ENCODE measurements at places on chromosomes 7 and 10.

DNA sequence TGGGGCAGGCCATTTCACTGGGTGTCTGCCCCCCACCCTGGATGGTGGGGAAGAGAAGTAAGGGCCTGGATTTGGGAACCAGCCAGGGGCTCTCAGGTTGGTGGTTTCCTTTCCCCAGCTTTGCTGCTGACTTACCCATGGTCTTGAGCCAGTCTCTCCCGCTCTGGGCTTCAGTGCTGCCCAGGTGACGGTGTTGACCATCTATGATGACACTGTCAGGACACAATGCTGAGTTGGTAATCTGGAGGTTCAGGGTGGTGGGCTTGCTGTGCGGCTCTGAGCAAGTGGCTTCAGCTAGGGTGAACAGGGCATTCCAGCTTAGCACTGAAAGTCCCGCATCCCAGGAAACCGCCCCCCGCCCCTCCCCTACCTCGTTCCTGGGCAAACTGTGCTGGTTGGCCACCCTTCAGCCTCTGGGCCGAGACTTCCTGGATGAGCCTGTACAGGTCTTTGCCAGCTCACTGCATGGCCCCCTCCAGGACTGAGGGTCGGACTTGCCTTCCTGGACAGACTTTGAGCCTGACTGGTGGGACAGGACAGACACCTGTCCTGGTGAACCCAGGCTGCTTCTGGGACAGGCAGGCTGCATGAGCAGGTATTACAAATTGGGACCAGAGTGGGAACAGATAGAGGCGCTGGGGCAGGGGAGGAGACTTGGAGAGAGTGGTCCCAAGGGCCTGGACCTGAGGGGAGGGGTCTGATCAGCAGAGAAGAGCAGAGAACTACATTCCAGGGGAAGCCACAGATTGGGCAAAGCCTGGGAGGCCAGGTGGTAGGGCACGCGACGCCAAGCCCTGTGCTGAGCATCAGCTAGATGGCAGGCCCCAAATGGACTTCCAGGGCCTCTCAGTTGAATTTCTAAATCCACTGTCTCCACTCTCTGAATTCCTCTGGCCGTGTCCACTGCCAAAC, 19.9 kb upstream of the ZMIZ1 start:
- no peak for DNase-seq

GRCh38 chr7:190196-190595, 2.2 kb upstream of the FAM20C start:
- DNase-seq = no peak

- no peak for DNase-seq
These were observed 16.9 kb upstream of the CDK14 start for GRCh38 chr7:90579181-90579688.

DNA sequence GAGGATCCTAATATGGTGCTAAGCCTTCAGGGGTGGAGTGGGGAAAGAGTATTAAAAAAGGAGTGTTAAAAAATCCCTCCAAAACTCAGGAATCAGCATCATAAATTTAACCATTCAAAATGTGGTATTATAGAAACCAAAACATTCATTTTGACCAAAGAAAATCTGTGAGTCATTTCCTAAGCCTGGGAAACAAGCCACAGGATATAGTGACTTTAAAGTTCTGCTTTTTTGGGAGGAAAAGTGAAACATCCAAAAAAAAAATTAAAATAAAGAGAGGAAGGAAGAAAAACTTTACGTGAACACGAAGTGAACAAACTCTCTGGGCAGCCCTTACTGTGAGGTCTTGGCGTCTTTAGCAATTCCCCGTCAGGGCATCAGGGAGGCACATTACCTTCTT, 74.0 kb upstream of the GSDME start:
- DNase-seq = peak; percentile 57

GRCh38 chr10:125101049-125101448, 59.3 kb downstream of the CTBP2 start:
- no peak for DNase-seq

GRCh38 chr10:63210611-63211196, 77.6 kb downstream of the NRBF2 start:
- no peak for DNase-seq

GRCh38 chr10:10917031-10917430, 100.6 kb upstream of the CELF2 start:
- no peak for DNase-seq

GRCh38 chr10:122084286-122085041, 95.5 kb downstream of the TACC2 start:
- no peak for DNase-seq

GRCh38 chr10:69663369-69663947, 33.4 kb downstream of the FAM241B start:
- DNase-seq = no peak

GRCh38 chr10:45383682-45384330, 9.8 kb downstream of the ALOX5 start:
- peak; percentile 50 for DNase-seq

DNA sequence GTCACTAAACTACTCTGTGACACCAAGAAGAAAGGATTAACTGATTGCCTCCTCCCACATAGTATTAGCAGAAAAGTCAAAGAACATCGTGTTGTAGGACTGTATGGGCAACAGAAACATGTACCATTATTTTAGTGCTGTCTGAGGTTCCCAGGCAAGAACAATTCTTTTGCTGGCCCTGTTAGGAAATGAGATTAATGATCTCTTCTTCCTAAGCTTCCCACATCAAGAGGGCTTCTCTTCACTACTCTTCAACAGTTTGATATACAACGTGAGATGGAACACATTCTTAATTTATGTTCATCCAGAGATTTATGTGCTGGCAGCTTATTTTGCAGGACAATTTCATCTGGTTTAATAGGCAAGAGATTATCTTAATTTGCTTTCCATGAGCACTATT, 219.6 kb downstream of the DOCK4 start:
- no peak for DNase-seq

DNA sequence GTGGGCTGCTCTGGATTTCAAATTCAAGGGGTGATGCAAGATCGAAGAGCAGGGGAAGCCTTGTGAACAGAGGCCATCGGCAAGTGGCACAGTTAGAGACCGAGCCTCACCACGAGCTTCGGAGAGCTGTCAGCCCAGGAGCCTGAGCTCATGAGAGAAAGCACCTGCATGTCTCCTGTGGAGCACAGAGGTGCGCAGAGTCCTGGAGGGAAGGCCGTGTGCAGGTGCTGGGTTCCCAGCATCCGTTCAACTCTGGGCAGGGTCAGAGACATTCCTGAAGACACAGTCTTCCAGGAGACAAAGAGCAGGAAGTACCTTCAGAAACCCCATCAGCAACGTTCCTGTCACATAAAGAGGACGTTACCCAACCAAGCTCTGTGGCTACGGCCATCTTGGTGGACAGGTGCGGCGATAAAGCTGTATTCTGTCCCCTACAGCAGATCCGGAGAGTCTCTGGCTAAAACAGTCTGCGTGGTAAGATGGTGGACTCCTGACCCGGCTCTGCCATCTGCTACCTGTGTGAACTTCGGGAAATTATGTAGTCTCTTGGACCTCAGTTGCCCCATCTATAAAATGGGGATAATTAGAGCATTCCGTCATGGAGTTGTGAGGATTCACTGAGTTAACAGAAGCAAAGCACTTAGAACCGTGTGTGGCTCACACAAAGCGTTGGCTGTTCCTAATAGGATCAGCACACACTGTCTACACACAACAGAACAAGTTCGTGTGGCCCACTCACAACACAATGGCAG, 40.6 kb downstream of the NOD1 start:
- DNase-seq = no peak

GRCh38 chr10:132753596-132753995, 32.4 kb downstream of the NKX6-2 start:
- DNase-seq = no peak

DNA sequence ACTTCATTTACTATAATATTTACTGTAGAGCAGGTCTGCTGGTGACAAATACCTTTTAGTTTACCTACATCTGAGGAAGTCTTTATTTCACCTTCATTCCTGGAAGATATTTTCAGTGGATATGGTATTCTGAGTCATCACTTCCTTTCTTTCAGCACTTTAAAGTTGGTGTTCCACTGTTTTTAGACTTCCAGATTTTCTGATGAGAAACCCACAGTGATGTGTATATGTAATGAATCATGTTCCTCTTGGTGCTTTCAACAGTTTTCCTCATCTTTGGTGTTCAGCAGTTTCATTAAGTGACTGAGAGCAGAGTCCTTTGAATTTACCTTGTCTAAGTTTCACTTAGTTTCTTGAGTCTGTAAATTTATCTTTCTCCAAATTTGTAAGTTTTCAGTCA, 36.4 kb downstream of the COPG2 start:
- DNase-seq = no peak

- no peak for DNase-seq
These were observed 55.8 kb downstream of the FIGNL1 start for GRCh38 chr7:50394315-50394714.

DNA sequence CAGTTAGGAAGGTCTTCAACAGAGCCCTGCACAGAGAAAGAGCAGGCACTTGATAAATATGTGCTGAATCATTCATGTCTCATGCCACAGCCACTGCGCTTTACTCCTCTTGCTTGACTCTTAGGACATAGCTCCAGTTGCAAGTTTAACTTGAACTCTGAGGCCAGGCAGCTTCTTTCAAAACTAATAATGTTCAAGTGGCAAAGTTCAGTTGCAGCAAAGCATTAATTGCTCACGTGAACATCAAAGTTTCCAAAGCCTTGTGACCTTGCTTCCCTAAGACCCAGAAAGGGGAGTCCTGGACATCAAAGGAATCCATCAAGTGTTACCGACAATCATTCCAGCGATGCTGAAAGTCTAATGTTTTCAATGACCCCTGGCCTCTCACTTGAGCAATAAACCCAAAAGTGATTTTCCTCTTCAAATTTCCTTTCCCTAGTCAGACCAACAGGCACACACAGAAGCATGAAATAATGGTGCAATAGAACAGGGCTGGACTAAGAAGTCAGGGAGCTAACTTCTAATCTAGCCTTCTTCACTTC, 21.8 kb upstream of the TECTB start:
- DNase-seq = no peak

GRCh38 chr7:87497482-87497881, 22.0 kb upstream of the ABCB4 start:
- DNase-seq = no peak

DNA sequence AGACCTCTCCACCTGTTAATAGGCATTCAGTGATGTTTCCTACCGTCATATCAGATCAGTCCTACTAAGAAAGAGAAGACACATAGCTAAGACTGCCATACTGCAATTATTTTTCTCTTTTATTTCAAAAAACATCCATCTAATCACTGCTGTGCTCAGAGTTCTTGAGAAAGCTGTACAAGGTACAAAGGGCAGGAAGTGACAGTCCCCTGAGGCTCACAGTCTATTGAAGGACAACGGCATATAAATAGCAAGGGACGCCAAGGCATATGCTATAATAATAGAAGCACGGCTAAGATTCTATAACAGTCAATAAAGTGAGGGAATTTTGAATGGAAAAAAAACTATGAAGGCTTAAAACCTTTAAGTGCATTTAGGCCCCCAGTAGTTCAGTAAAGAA, 415.3 kb upstream of the NRP1 start:
- no peak for DNase-seq

DNA sequence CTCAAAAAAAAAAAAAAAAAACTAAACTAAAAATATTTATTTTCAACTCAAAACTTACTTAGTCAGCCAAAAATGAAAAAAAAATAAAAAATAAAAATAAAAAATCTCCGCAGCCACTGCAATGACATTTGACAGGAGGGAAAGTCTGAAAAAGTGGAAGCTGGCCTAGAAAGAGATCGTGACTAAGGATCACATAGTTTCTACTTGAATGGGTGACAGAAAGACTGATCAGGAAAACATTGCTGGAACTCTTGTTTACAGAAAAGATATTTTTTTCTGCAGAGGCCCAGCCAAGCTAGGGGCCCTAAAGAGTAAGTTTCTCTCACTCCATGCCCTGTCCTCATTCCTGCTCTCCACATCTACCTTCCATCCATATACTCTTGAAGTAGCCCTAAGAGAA, 92.8 kb upstream of the KCND2 start:
- DNase-seq = no peak

DNA sequence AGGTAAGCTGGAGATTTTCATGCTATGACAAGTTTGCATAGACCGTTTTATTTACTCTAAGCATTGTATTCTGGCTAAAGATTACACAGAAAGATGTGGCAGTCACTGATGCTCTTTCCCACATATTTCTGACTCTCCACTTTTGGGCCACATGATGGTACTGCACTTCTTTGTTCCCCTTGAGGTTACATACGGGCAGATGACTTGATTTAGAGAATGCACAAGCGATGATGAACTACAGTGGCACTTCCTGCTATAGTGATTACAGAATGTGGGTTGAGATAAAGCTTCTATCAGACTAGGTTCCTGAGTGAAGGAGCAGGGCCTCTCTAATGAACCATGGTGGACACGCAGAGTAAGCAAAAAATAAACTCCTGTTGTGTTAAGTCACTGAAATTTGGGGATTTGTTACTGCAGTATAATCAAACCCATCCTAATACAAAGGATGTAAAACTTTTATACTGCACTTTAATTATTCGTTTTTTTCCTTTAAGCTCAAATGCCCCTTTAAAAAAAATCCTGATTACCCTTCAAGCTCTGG, 177.9 kb downstream of the TAX1BP1 start:
- no peak for DNase-seq

DNA sequence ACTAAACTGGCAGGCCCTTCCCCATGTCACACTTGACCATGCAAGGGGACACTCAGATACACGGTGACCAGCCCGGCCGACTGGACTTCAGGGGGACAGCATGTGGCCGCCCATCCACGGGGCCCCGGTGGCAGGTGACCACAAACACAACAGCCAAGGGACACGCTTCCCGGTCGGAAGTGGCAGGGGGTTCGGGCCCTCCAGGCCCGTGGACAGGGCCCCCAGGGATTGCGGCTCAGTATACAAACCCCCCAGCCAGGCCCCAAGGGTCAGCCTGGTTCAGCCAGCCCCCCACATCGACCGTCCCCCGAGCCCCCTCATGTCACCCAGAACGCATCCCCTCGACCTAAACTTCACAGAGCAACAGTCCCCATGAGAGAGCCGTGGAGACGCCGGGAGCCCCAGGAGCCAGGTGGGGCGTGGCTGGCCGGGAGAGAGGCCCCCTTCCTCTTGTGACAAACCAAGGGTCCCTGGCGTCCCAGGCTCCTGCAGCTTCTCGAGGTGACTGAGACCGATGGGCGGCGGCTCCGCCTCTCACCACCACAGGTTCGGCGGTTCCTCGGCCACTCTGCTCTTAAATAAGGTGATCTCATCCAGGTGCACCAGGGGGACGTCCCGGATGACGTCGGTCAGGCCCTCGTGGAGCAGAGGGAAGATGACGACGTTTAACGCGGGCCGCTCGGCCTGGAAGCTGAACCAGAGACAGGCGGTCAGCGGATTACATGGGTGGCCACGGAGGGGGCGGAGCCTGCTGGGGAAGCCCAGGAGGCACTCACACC, 57.8 kb upstream of the TNRC18 start:
- no peak for DNase-seq

- DNase-seq = no peak
These were observed 18.9 kb upstream of the ZNF138 start for GRCh38 chr7:64775289-64775688.

All from KBM-7 (cell line).